ENCODE measurements at places on chromosomes 4 and X. TPM values are rescaled to one million over a fixed set of nuclear protein-coding genes. Genes with fewer than 3 reads are reported as not detected.

The CSAG3 gene
- not detected for total RNA-seq

The SHROOM2 gene
- total RNA-seq = 1.3 TPM

The BMX gene
- total RNA-seq = not detected

The EGFL6 gene
- total RNA-seq = 0.24 TPM

The RAB40AL gene
- total RNA-seq = 0.73 TPM

The NEK1 gene
- total RNA-seq = 9.0 TPM

The ARR3 gene
- not detected for total RNA-seq

The TCEAL6 gene
- not detected for total RNA-seq

The GNRHR gene
- not detected for total RNA-seq

The AMBN gene
- not detected for total RNA-seq

The TBC1D8B gene
- 14.4 TPM for total RNA-seq

The SPIN2B gene
- total RNA-seq = 6.5 TPM

The CTAG2 gene
- not detected for total RNA-seq

The ZNF674 gene
- total RNA-seq = 7.3 TPM

The SYN1 gene
- 0.12 TPM for total RNA-seq

The SHROOM4 gene
- 2.2 TPM for total RNA-seq

The MAGEA4 gene
- total RNA-seq = not detected

The AWAT2 gene
- not detected for total RNA-seq

The CPXCR1 gene
- not detected for total RNA-seq

The TLR10 gene
- not detected for total RNA-seq

The RIBC1 gene
- 0.73 TPM for total RNA-seq

The SLC7A11 gene
- total RNA-seq = 43.5 TPM

The FAM9B gene
- total RNA-seq = not detected

The BGN gene
- 39.8 TPM for total RNA-seq

The PTTG2 gene
- not detected for total RNA-seq

The MAGEE1 gene
- total RNA-seq = 2.9 TPM

The SHISA3 gene
- not detected for total RNA-seq

The XPNPEP2 gene
- total RNA-seq = 9.9 TPM

The WNK3 gene
- 4.9 TPM for total RNA-seq
